ENCODE measurements at places on chromosomes 6 and 20.

DNA sequence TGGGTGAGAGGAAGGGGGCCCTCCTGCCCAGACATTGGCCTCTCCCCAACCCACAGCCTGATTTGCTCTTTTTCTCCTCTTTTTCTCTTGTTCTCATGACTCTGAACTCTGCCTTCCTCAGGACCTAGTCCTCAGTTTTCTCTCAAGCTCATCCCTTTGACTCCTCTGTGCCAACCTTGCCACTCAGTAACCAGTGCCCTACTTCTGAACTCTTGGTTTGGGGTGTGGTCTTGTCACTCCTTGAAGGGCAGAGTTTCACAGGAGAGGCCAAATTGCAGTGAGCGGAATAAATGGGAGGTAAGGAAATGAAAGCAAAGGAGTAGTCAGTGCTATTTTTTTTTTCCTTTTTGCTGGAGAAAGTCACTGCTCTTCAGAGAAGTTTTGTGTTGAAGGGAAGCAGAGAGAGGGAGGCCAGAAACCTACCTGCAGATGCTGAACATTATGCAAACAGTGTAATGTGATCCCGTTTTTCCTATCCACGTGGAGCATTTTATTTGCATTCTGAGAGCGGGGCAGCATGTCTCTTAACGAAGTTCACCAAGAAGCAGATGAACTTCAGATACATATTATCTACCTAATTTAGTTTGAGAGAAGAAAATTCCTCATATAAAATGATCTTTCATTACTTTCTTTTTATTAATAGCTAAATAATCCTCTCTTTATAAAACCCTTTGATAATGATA, 26.9 kb downstream of the CFAP61 start:
- no peak for DNase-seq

DNA sequence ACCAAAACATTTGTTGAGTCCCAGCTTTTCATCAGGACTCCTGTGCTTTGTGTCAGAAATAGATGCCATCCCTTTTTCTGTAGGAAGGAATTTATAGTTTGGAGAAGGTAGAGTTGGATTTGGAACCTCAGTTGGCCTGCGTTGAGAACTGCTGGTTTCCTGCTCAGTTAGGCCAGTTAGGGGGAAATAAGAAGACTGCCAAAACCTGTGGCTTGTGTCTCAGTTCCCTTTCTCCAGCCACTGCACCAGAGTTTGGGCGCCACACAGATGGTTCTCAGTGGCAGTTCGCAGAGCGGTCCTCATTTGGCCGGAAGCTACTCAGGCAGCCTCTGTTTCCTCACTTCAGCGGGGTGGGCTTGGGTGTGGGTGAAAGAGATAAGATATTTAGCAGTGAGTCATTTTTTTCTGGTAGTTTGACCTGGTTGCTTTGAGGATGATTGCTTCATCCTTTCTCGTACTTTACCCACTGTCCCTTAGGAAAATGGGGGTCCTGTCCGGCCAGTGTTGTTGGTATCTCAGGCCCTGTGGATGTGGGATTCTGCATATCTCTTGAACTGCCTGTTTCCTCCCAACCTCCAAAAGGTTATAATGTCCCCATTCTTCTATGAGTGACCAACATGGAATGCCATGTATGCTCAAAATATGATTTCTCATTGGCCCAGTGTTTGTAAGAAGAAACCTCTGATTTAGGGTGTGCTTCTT, 53.7 kb downstream of the JARID2 start:
- DNase-seq, result no peak

DNA sequence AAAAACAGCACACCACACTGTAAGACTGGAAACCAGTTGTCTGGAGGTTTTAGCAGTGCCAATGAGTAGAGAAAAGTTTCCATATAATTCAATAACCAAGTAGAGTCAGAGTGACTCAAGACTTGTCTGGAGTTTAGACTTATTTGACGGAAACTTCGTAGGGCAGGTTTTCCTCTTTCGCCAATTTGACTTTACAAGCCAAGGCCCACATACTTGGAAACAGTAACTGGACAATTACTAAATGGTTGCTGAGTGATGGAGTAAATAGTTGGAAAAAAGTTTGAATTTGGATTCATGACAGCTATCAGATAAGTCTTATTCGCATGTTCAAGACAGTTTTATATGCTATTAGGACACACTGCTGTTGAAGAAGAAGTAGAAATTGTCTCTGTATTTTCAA, 48.1 kb upstream of the CTAGE9 start:
- DNase-seq, result no peak

DNA sequence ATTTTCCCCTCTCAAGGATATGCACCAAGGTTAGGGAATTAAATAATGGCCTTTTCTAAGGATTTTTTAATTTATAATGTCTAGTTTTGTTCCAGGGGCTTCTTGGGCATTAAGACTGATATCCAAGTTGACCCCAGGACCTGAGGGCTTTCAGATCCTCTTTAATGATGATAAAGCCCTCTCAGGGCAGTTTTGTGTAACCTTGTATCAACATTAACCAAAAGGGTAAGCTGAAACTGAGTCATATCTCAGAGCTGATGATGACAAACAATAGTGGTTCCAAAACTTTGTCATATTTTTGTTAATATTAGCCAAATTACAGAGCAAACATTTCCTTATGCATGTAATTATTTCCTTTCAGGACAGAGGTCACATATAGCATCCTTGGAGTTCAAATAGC, 309.4 kb upstream of the MAN1A1 start:
- no peak for DNase-seq

Data from stimulated activated CD4-positive, alpha-beta T cell treated with anti-CD3 and anti-CD28 coated beads, Interleukin-15, amount 100 ng/mL, for 48 hours (primary cell).